ENCODE measurements at places on chromosomes 2 and 18.

DNA sequence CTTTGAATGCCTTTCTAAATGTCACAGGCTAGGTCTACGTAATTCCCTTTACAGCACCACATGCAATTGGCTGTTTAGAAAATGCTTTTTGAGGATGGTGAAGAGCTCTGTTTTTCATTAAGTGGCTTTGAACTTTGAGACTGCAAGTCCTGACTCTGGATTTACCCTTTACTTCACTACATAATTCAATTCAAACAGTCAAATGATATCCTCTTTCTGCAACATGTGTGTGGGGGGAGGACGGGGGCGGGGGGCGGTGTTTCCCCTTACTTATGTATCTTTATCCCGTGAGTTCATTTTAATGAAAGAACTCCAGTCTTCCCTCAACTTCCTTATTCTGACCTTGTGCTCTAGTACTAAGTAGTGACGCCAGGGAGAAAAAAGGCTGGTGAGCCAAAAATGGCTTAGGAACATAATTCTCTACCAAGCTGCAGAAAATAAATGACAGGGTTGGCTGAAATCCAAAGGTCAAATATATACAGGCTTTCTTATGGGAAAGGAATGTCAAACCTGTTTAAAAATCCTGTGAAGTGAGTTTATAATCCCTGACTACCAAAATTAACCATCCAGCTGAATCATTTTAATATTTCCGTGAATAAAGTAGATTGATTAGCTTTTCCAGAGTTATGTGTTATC lies 119.6 kb downstream of the SLC8A1 start:
- DNase-seq, result no peak

DNA sequence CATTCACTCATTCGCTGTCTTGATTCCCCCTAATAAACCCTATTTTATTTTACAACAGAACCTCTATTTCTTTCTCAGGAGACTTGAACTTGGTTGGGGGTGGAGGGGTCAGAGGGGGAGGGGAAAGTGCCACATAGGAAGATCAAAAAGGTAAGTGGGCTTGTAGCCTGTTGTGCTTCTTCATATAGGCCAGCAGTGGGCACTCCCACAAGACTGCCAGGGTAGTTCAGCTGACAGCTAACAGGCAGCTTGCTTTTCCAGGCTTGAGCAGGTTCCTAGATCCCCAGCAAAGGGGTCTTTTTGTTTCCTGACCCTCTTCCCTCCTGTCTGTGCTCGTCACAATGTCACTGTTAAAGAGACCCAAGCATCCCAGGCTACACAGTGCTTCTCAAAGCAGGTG lies 829 bp upstream of the KIAA2012 start:
- no peak for DNase-seq

DNA sequence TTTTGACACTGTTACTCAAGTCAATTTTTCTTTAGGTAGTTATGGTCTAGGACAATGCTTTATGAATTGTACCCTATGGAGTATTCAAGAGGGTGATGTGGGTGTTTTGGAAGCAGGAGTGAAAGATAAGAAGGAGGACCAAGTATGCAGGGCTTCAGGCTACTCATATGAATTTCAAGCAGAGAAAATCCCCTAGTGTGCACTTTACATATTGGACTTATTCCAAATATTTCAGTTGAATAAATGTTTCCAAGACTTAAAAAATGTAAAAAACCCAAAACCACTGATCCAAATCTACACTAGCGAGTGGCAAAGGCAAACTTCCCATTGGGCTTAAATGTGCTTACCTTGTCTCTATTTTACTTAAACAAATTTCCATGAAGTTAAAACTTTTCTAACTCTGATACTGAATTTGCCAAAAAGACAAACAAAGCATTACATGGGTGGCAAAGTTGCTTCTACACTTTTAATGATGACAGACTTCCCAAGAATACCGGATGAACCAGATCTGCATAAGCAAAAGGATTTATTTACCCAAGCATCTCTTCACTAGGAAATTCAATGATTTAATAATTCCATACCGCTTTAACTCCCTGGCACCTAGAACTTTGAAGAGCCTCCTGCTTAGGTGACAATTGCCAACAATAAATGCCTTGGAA lies 1233.5 kb upstream of the NXPH2 start:
- no peak for DNase-seq

GRCh38 chr2:179817181-179817841 lies 44.1 kb downstream of the ZNF385B start:
- no peak for DNase-seq

- DNase-seq, result no peak
These were observed 72.9 kb downstream of the TSN start for GRCh38 chr2:121828281-121828731.

DNA sequence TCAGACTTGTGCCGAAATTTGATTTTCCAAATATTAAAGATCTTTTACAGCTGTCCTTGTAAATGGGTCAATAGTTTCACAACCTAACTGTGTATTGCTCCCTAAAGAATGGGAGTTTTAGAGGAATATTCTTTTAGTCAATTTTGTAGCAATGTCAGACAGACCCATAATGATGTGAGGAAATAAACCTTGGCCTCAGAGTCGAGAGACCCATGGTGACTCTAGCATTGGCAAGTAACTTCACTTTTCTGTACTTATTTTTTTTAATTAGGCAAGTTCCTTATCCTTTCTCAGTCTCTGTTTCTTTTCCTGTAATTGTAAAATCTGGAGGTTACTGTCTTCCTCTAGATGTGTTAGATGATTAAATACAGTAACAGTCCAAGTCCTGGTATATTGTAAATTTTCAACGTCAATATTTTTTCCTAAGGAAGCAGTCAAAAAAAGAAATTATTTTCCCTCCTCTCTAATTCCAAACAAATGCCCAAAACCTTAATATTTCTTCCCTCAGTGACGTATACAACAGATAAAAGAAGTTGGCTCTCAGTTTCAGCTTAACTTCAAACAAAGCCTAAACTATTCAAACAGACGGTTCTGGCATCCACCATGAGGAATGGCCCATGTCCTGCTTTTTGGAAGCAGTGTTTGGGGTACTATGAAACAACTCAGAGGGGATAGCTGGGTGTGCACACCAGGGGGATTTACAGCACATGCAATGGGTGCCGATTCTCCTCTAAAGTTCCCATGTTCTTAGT lies 466.7 kb downstream of the TNS1 start:
- DNase-seq, result no peak

GRCh38 chr2:104866883-104867812 lies 13.2 kb downstream of the POU3F3 start:
- DNase-seq, result no peak

DNA sequence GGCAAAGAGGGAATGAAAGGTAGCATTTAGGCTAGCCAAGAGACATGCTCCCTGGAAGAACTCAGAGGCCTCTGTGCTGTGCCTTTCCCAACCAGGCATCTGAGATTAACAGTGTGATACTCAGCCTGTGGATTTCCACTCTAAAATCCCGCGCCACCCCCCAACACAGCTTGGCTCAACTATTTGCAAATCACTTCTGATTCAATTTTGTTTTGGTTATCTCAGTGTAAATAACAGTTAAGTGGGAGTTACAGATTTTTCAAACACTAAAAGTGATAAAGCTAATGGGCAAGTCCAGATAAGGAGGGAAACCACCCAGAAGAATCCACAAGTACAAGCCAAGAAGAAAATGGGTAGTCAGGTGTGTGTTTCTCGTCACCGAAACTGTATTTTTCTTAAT lies 1.4 kb upstream of the NRP2 start:
- no peak for DNase-seq

DNA sequence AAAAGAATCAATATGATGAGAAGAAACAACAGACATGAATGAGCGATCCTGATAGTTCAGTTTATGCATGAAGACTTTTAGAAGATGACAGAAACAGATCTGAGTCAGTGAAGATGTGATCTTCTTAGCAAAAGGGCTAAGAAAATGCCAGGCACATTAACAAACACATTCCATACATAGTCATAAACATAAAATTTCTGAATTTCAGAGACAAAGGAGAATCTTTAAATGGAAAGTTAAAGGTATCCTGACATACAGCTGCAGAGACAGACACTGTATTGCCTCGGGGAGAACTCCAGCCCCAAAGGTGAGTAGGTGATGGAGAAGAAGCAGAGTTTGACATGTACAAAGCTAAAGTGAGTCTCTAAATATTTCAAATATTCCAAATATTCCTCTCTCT lies 40.6 kb upstream of the FN1 start:
- no peak for DNase-seq

DNA sequence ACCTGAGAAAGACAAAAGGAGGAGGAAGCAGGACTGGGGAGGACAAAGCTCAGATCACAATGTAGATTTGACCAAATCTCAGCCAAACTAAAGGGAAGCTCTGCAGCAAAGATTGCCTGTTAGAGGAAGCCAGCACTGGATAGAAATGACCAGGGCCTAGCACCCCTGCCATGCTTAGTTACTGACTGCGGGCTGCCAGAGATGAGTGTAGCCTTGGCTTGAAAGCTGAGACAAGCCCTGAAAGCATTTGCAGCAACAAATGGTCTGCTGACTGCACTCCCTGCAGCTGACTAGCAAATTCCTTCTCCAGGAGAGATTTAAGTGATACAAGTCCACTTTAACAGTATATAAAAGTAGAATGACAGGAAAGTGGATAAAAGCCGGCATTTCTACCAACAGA lies 140.9 kb upstream of the CRIM1 start:
- no peak for DNase-seq

DNA sequence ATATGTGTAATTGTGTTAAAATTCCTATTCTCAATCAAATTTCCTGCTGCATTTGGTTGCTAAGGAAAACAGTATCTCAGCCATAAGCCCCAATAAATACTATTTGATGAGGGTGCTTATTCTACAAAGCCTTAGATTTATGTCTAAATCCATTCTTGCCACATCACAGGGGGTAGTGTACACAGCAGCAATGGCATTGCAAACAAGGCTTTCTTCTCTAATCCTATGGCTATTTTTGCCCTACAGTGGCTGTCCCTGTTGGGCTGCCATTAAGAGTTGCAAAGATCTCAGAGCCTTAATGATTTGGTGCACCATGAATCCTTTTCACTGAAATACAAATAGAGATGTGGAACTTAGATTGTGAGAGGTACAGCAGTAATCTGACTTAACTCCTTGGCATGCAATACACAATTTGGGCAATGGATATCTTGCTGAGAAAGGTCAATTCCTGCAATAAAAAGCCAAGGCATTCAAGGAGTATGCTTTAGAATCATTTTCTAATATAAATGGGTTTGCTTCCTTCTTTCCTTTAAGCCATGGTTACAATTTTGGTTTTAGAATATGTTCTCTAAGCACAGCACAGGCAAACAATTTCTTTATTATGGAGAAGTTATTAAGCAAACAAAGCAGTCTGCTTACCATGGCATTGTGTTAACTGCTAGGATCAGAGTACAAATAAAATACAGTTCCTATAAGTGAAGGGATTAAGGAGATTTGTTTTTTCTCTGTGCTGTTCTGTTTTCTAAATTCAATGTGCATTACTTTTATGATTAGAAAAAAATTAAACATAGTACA lies 69.8 kb upstream of the CD302 start:
- DNase-seq, result no peak

DNA sequence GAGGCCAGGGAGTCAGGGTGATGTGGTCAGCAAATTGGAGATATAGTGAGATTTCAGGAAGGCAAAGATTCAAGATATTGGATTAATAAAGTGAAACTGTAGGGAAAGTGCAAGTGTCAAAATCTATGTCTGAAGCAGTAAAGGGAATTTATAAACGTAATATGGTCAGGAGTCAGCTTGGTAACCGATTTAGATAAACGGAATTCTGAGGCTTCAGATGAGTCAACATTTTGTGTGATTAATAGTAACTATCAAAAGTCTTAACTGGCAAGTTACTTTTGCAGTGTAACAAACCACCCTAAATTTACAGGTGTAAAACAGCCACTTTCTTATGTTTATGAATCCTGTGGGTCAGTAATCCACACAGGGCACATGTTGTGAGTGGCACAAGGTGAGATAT lies 10.9 kb downstream of the MTX2 start:
- DNase-seq, result no peak

DNA sequence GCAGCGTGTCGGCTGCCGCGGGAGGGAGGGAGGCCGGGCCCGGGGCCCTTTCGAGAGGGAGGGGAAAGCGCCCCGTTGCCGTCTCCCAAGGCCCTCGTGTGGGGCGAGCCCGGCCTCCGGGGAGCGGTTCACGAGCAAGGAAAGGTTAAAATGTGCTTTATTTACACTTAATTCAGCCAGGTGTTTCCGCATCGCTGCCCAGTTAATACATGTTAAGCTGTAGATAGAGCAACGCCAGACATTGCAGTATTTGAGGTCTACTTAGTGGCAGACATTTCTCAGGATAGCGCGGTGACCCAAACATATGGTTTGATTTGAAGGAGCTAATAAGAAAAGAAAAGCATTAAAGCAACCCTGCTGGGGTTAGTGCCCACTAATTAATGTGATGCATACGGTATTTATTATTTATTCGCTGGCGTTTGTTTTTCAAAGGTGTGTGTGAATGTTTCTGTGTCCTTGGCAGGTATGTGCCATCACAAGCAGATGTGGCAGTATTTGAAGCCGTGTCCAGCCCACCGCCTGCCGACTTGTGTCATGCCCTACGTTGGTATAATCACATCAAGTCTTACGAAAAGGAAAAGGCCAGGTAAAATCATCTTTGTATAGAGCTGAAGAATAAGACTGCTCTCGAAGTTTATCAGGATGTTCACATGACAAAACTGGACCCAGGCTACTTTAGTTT lies 571 bp downstream of the EEF1B2 start:
- DNase-seq, result peak; percentile 6

GRCh38 chr2:40363631-40364030 lies 88.3 kb downstream of the SLC8A1 start:
- DNase-seq, result no peak

GRCh38 chr2:111647359-111647758 lies 236.6 kb downstream of the ANAPC1 start:
- no peak for DNase-seq

GRCh38 chr2:236972491-236973342 lies 113.0 kb upstream of the COPS8 start:
- DNase-seq, result no peak

GRCh38 chr2:201813996-201814760 lies 7.8 kb downstream of the CDK15 start:
- no peak for DNase-seq

DNA sequence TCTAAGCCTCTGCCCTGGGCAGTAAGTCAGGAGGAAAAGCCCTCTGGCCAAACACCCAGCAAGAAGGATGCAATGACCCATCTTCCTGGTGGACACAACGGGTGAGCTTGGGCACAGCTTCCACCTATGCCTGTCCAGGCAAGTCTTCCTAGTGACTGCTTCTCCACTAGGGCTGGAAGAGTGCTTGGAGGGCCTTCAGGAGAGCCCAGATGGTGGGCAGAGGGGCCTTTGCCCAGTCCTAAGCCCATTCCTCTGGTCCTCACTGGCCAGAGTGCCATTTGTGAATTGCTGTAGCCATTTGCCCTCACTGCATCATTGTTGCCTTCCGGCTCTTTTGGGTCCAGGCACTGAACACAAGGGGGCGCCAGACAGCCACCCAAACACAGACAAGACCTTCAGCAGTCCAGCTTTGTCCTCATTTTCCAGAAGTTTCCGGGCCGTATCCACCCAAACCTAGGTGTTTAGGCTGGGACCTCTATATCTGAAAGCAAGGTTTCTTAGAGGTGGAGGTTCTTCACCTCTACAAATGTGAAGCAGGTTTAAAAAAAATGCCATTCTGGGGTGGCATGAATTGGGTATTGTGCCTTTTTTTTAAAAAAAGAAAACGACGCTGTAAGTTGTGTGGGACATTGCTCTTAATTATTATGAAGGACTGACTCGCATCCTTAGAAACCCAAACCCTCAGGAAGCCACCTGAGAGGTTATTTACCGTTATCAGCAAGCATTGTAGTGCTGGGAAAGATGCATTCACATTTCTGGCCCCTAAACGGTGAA lies 29.5 kb downstream of the PAX8 start:
- peak; percentile 77 for DNase-seq

All from activated naive CD4-positive, alpha-beta T cell treated with Interleukin-2 at 50 U/mL for 16 hours (primary cell).